ENCODE measurements at places on chromosomes 2 and 18. TPM values are rescaled to one million over a fixed set of nuclear protein-coding genes. Genes with fewer than 3 reads are reported as not detected.

GRCh38 chr18:37184209-37184868, 355.4 kb downstream of the KIAA1328 start:
- H3K36me3 ChIP-seq, result no peaks in the 10 kb centered on the region
- DNase-seq, result no peak
- no peak overlapping the region for H3K4me3 ChIP-seq
- no peaks in the 10 kb centered on the region for H3K27me3 ChIP-seq

GRCh38 chr18:50022985-50023384, 172.0 kb downstream of the MYO5B start:
- no peak for DNase-seq
- no peak overlapping the region for H3K4me3 ChIP-seq
- H3K27me3 ChIP-seq, result peaks cover 64% of the 10 kb centered on the region

DNA sequence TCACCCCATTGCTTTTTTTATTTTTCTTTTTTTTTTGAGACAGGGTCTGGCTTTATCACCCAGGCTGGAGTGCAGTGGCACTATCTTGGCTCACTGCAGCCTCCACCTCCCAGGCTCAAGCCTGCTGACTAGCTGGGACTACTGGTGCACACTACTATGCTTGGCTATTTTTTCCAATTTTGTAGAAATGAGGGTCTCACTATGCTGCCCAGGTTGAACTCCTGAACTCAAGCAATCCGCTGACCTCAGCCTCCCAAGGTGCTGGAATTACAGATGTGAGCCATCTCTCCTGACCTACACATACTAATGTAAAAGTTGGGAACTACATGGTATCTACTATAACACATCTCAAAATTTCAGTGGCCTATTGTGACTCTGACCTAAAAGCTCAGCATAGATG, 101.2 kb downstream of the FMNL2 start:
- H3K36me3 ChIP-seq, result no peaks in the 10 kb centered on the region
- DNase-seq, result no peak
- peaks cover 34% of the 10 kb centered on the region for H3K27me3 ChIP-seq
- no peak overlapping the region for H3K27ac ChIP-seq

GRCh38 chr2:189798312-189799029, 14.2 kb downstream of the PMS1 start:
- no peak overlapping the region for H3K4me3 ChIP-seq
- DNase-seq, result no peak
- H3K27me3 ChIP-seq, result no peaks in the 10 kb centered on the region
- peaks cover 16% of the 10 kb centered on the region for H3K4me1 ChIP-seq
- no peak overlapping the region for H3K27ac ChIP-seq
- H3K36me3 ChIP-seq, result peaks cover 3% of the 10 kb centered on the region

DNA sequence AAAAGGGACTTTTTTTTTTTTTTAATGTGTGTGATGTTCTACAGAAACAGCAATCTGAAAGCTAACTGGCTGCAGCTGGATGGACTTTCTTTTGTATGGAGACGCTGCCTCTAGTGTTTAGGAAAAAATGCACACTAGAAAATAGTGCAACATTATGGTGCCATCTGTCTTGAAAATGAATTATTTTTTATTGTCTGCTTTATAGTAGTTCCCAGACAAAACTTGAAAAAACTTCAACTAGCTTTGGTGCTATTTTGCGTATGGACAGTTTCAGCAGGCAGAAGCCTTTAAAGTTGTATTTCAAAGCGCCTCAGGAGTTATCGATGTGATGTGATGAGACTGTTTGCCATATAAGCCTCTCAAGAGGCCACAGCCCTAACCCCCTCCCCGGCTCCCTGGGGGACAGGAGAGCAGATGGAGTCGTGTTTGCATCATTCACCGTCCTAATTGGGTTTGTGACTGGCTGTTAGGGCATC, 86.9 kb downstream of the LTBP1 start:
- no peak overlapping the region for H3K4me3 ChIP-seq
- DNase-seq, result no peak
- H3K4me1 ChIP-seq, result no peaks in the 10 kb centered on the region
- no peaks in the 10 kb centered on the region for H3K36me3 ChIP-seq

DNA sequence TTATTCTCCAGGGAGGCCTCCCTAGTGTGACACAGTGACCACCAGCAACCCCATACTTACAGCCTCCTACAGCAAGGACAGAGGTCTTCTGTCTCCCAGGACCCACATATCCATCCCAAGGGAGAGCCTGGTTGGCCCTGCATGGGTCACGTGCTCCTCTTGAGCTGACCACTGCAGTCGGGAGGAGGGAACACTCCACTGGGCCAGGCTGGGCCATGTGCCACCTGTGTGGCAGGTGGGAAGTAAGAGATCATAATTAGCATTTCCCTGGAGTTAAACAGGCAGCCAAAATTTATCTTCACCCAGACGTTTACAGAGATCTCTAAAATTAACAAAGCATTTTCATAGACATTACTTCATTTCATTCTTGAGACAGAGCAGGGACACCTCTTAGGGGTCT, 33.4 kb upstream of the MLPH start:
- peaks cover 45% of the 10 kb centered on the region for H3K4me1 ChIP-seq
- no peaks in the 10 kb centered on the region for H3K27me3 ChIP-seq
- no peak overlapping the region for H3K27ac ChIP-seq
- H3K4me3 ChIP-seq, result no peak overlapping the region

DNA sequence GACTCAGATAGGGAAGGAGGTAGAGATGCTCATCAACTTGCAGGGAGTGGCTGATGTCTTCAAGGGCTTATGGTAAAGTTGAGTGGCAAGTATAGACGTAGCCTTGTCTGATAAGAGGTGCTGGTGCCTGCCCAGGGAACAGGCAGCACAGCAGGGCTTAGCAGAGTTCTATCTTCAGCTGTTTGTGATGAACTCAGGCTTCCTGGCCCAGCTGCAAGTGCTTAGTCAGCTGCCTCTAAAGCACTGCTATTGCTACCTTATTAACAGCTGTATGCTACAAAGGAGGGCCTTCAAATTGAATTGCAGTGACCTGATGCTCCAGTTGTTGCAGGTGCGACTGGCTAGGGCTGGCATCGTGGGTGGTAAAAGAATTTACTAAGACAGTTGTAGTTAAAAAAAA, 82.1 kb downstream of the TSN start:
- H3K4me3 ChIP-seq, result no peak overlapping the region
- peaks cover 2% of the 10 kb centered on the region for H3K27me3 ChIP-seq
- H3K4me1 ChIP-seq, result no peaks in the 10 kb centered on the region
- no peak for DNase-seq
- no peaks in the 10 kb centered on the region for H3K36me3 ChIP-seq
- H3K27ac ChIP-seq, result no peak overlapping the region

DNA sequence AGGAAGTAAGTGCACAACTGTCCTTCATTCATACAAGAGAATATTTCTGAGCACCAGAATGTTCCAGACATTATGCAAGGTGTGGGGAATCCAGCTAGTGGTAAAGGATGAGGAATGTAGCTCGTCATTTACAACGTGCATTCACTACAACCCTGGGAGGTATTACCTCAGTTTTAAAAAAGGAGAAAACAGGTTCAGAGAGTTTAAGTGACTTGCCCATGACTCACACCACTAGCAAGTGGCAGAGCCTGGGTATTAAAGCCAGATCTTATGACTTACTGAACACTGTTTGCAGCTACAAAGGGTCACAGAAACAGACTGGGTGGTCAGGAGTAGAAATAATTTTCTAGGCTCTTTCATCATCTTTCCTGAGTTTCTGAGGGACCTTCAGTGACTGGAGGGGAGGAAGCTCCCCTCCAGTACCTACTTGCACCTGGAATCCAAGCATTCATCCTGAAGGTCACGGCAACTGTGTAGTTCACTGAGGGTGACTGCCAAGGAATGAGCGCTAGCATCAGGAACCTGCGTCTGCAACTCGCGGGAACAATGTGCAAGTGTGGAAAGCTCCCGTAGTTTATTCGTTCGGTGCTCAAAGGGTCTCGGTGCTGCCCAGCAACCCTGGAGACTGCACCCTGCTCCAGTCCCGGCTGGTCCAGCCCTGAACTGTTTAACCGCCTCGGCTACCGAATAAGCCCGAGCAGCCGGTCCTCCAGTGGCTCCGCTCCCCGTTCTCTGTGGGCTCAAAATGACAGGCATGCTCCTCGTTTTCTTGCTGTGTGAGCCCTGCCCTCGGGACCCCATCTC, 647 bp downstream of the CCDC121 start:
- H3K4me3 ChIP-seq, result no peak overlapping the region
- H3K4me1 ChIP-seq, result no peaks in the 10 kb centered on the region

- no peak for DNase-seq
- peaks cover 5% of the 10 kb centered on the region for H3K36me3 ChIP-seq
- peaks cover 6% of the 10 kb centered on the region for H3K4me1 ChIP-seq
- no peak overlapping the region for H3K4me3 ChIP-seq
- H3K27me3 ChIP-seq, result no peaks in the 10 kb centered on the region
- no peak overlapping the region for H3K27ac ChIP-seq
Observed at GRCh38 chr18:50944245-50944932, 23.5 kb upstream of the ELAC1 start.

GRCh38 chr2:12300019-12300602, 416.6 kb upstream of the TRIB2 start:
- no peak overlapping the region for H3K4me3 ChIP-seq
- peaks cover 51% of the 10 kb centered on the region for H3K4me1 ChIP-seq
- no peaks in the 10 kb centered on the region for H3K36me3 ChIP-seq

- DNase-seq, result no peak
- H3K27ac ChIP-seq, result no peak overlapping the region
- H3K27me3 ChIP-seq, result no peaks in the 10 kb centered on the region
- no peaks in the 10 kb centered on the region for H3K36me3 ChIP-seq
Observed at GRCh38 chr18:79869591-79870300, 72.0 kb downstream of the KCNG2 start.

GRCh38 chr2:147288131-147288530, 556.7 kb upstream of the ACVR2A start:
- H3K4me3 ChIP-seq, result peak overlapping the region; percentile 18
- no peaks in the 10 kb centered on the region for H3K27me3 ChIP-seq
- no peaks in the 10 kb centered on the region for H3K36me3 ChIP-seq
- no peak for DNase-seq
- H3K4me1 ChIP-seq, result peaks cover 32% of the 10 kb centered on the region

DNA sequence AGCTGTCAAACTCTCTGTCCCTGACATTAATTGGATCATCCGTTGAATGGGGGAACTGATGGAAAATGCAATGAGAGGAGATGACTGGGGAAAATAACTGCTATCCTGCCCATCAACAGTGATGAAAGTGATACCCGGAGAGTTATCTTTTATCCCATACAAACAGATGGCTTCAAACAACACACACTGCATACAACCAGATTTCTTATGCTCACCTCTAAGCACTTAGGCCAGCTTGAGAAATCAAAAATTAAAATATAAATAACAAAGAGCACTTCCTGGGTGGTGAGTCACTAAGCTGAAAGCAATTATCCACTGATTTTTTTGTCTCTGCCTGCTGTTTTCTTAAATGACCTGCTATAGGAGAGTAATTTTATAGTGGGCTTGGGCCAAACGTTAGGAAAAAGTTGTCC, 237.6 kb upstream of the RGPD4 start:
- H3K4me3 ChIP-seq, result no peak overlapping the region
- no peak overlapping the region for H3K27ac ChIP-seq
- H3K36me3 ChIP-seq, result no peaks in the 10 kb centered on the region
- H3K27me3 ChIP-seq, result no peaks in the 10 kb centered on the region
- no peaks in the 10 kb centered on the region for H3K4me1 ChIP-seq
- no peak for DNase-seq

- no peaks in the 10 kb centered on the region for H3K4me1 ChIP-seq
- no peaks in the 10 kb centered on the region for H3K36me3 ChIP-seq
- H3K27ac ChIP-seq, result no peak overlapping the region
- H3K27me3 ChIP-seq, result no peaks in the 10 kb centered on the region
- no peak overlapping the region for H3K4me3 ChIP-seq
Observed at GRCh38 chr2:59622599-59623308, 930.7 kb downstream of the BCL11A start.

DNA sequence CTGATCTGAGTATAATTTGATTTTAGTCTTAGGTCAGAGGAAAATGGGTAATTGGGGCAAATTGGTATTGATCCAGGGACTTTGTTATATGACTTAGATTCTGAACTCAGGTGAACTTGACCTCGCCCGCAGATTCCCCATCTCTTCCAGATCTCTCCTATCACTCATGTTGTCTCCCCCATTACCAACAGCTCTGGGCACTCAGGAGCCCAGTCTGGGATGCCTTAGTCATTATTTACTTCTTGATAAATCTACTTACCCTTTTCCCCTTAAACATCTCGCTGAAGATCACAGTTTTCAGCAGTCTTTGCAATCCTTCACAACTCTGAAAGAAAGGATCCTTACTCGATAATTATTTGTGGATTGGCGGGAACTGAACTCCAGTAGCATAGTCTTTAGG, 19.6 kb upstream of the HNMT start:
- no peak overlapping the region for H3K4me3 ChIP-seq
- no peak for DNase-seq
- no peaks in the 10 kb centered on the region for H3K4me1 ChIP-seq
- H3K36me3 ChIP-seq, result no peaks in the 10 kb centered on the region
- no peak overlapping the region for H3K27ac ChIP-seq

GRCh38 chr2:105557021-105557920, 158.4 kb upstream of the FHL2 start:
- H3K27me3 ChIP-seq, result peaks cover 49% of the 10 kb centered on the region
- DNase-seq, result no peak
- H3K4me1 ChIP-seq, result no peaks in the 10 kb centered on the region

- H3K4me3 ChIP-seq, result no peak overlapping the region
- H3K27me3 ChIP-seq, result no peaks in the 10 kb centered on the region
- peaks cover 11% of the 10 kb centered on the region for H3K4me1 ChIP-seq
Observed at GRCh38 chr2:143617803-143618415, 488.7 kb downstream of the ARHGAP15 start.

DNA sequence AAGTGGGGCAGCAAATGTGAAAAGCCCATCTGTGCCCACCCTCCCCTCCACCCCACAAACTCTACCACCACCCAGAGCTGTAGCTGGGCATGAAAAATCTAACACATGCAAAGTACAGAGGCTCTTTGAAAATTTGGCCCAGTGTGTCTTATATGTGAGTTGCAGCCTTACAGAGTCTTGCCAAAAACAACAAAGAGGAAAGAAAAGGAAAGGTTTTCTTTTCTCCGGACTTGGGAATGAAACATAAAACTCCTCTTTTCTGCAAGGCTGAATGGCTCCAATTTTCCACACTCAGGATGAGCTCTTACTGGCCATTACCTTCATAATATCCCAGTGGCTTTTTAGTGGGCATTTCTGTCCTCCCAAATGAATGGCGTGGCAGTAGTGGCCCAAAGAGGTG, 27.9 kb upstream of the POU3F3 start:
- no peak for DNase-seq
- peaks cover 4% of the 10 kb centered on the region for H3K36me3 ChIP-seq
- peaks cover 12% of the 10 kb centered on the region for H3K27me3 ChIP-seq
- no peak overlapping the region for H3K4me3 ChIP-seq

GRCh38 chr2:176161825-176162626, 4.9 kb downstream of the HOXD3 start:
- H3K27me3 ChIP-seq, result peaks cover 85% of the 10 kb centered on the region
- no peak for DNase-seq
- H3K4me3 ChIP-seq, result no peak overlapping the region

GRCh38 chr2:73081181-73081671, 9.7 kb upstream of the SFXN5 start:
- DNase-seq, result no peak
- no peaks in the 10 kb centered on the region for H3K27me3 ChIP-seq
- no peak overlapping the region for H3K4me3 ChIP-seq

TLX2 gene
- 2.4 TPM for total RNA-seq

SAG gene
- 0.02 TPM for total RNA-seq

PXDN gene
- 1.8 TPM for total RNA-seq

GPR35 gene
- 48.2 TPM for total RNA-seq

PTH2R gene
- 0.12 TPM for total RNA-seq

SKOR2 gene
- 0.30 TPM for total RNA-seq
